ENCODE measurements at places on chromosomes 13 and 19. TPM values are rescaled to one million over a fixed set of nuclear protein-coding genes. Genes with fewer than 3 reads are reported as not detected.

DNA sequence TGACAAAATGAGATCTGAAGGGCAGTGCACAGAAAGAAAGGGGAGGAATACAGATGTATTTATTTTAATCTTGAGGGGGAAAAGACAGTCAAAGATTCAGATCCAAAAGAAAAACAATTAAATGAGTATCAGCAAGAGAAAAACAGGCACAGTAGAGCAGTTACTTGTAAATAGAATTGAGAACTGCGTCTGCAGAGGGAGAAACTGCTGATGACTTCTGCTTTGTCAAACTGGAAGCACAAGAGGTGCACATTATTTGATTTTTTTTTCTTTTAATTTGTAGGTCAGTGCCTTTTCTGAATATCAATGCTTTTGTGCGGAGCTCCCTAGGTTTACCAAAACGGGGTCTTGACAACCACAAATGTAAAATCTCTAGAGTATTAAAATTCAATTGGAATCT, 37.3 kb downstream of the EFNB2 start:
- no peak overlapping the region for H3K4me3 ChIP-seq
- no peak overlapping the region for H3K27ac ChIP-seq
- no peak for DNase-seq
- no peaks in the 10 kb centered on the region for H3K27me3 ChIP-seq
- peaks cover 3% of the 10 kb centered on the region for H3K36me3 ChIP-seq

GRCh38 chr19:49560358-49560900, 19.9 kb downstream of the NOSIP start:
- H3K36me3 ChIP-seq = no peaks in the 10 kb centered on the region
- DNase-seq = no peak
- H3K27me3 ChIP-seq = no peaks in the 10 kb centered on the region
- H3K4me3 ChIP-seq = no peak overlapping the region
- no peak overlapping the region for H3K27ac ChIP-seq

DNA sequence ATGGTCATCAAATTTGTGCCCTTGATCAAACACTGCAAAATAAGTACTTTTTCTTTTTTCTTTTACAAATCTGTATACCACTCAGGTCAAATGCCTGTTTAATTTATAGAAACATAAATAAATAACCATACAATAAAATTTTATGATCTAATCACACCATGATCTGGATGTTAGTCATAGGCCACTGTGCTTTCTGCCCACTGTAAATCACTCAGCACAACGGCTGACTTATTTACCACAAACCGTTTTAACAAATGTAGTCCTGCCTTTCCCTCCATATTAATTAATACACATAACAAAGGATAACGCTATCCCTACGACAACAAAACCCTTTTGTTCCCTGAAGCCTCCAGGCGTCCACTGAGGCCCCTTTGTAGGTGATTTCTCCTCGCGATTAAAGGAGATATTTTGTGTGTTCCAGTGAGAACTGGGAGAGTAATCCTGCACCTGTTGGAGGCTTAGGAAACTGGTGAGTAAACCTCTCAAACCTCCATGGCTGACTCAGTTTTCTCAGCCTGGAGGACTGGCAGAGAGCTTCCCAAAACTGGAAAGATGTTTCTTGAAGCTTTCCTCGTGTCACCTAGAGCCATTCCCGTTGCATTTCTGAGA, 477.1 kb upstream of the SGCG start:
- DNase-seq = no peak
- H3K27me3 ChIP-seq = no peaks in the 10 kb centered on the region
- H3K27ac ChIP-seq = no peak overlapping the region
- H3K4me1 ChIP-seq = no peaks in the 10 kb centered on the region
- H3K36me3 ChIP-seq = no peaks in the 10 kb centered on the region

DNA sequence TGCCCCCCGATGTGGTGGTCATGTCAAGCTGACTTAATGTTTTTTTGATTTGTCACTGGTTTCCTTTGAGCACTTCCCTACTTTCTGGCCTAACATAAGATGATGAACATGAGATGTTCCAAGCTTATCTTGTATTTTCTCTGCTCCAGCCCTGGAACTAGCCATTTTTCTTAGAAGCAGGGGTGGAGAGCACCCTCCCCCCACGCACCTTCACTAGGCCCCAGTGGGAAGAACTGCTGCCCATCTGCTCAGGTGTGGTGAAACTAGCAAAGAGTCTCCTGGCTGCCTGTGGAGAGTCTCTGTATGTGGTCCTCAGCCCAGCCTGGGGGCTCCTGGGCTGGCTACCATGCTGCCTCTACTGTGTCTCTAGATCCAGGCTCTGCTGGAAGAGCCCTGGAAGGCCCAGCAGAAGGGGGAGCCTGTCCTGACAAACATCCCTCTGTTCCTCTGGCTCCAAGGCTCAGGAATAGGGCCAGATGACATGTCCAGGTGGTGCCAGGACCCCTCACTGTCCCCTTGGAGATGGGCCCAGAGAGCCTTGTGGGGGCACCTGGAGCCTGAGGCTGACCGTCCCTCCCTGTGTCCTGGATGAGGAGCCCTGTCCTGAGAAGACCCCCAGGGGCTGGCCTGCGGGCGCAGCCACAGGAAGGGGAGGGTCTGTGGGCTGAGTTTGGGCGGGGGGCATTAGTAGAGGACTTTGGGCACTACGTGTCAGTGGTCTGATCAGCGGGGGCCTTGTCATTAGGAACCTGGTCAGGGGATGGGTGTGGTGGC, 4.8 kb upstream of the ZNF14 start:
- DNase-seq = no peak
- H3K27me3 ChIP-seq = no peaks in the 10 kb centered on the region
- no peaks in the 10 kb centered on the region for H3K36me3 ChIP-seq

DNA sequence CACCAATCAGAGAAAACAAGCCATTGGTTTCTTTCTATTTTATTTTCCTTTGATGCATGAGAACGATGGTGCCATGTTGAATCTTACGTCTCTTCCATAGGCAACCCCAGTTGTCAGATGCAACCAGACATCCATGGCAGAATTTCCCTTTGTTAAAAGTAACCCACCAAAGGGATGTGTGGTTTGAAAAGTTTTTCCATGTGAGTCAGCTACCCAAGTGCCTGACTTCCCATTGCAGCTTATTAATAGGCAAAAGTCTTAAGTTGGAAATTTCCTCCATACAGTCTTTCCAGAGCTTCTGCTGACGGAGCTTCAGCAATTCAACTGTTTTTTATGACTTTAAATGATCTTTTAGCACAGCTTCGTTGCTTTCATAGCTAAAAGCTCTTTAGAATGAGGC, 73.8 kb upstream of the FAM216B start:
- H3K36me3 ChIP-seq = no peaks in the 10 kb centered on the region
- no peak overlapping the region for H3K27ac ChIP-seq
- no peak overlapping the region for H3K4me3 ChIP-seq
- H3K4me1 ChIP-seq = no peaks in the 10 kb centered on the region
- no peak for DNase-seq

DNA sequence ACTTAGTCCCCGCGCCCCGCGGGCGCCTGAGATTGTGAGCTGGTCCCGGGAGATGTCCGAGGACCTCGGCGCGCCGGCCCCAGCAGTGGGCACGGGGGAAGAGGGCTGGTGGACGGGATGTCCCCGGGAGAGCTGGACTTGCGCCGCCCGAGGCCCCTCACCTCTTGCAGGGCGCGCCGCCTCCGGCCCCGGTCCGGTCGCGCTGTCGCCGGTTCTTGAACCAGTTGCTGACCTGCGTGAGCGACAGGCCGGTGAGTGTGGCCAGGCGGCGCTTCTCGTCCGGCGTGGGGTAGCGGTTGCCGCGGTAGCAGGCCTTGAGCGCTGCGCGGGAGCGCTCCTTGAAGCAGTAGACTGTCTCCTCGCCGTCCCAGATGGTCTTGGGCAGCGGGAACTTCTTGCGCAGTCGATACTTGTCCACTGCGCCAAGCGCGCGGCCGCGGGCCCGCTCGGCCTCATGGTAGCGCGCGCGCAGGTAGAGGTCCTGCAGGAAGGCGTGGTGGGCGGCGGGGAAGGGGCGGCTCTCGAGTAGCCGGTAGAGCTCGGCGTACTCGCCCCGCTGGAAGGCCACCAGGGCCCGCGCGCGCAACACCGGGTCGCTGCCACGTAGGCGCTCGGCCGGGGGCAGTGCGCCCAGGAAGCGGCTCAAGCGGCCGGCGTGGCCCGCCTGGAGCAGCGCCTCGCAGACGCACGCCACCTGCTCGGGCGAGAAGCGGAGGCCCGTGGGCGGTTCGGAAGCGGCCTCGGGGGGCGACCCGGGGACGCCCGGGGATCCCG, 984 bp downstream of the SIX5 start:
- H3K27me3 ChIP-seq = no peaks in the 10 kb centered on the region
- no peaks in the 10 kb centered on the region for H3K36me3 ChIP-seq
- H3K4me3 ChIP-seq = peak overlapping the region; percentile 58
- DNase-seq = peak; percentile 92
- peak overlapping the region; percentile 98 for H3K27ac ChIP-seq

DNA sequence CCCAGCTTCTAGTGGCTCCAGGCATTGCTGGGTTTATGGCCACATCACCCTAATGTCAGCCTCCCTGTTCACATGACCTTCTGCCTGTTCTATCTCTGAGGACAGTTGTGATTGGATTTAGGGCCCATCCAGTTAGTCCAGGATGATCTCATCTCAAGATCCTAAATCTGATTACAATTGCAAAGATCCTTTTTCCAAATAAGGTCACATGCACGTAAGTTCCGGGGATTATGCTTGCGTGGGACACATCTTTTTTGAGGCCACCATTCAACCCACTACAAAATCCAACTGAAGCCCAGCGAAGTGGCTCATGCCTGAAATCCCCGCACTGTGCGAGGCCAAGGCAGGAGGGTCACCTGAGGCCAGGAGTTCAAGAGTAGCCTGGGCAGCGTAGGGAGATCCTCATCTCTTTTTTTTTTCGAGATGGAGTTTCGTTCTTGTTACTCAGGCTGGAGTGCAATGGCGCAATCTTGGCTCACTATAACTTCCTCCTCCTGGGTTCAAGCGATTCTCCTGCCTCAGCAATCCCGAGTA, 12.3 kb downstream of the PLD3 start:
- H3K4me3 ChIP-seq = no peak overlapping the region
- no peaks in the 10 kb centered on the region for H3K36me3 ChIP-seq
- no peak for DNase-seq
- no peaks in the 10 kb centered on the region for H3K27me3 ChIP-seq
- H3K4me1 ChIP-seq = peaks cover 9% of the 10 kb centered on the region

- H3K4me3 ChIP-seq = no peak overlapping the region
- H3K27ac ChIP-seq = no peak overlapping the region
- H3K27me3 ChIP-seq = no peaks in the 10 kb centered on the region
- no peaks in the 10 kb centered on the region for H3K36me3 ChIP-seq
Observed at GRCh38 chr13:94061301-94061700, 418.2 kb downstream of the DCT start.

- H3K36me3 ChIP-seq = no peaks in the 10 kb centered on the region
- DNase-seq = no peak
- H3K4me3 ChIP-seq = no peak overlapping the region
- no peak overlapping the region for H3K27ac ChIP-seq
Observed at GRCh38 chr13:45292176-45292575, 48.8 kb downstream of the TPT1 start.

GRCh38 chr13:45473627-45474026, 8.9 kb downstream of the COG3 start:
- H3K27ac ChIP-seq = no peak overlapping the region
- peaks cover 21% of the 10 kb centered on the region for H3K4me1 ChIP-seq
- no peak for DNase-seq
- H3K27me3 ChIP-seq = no peaks in the 10 kb centered on the region
- no peak overlapping the region for H3K4me3 ChIP-seq

DNA sequence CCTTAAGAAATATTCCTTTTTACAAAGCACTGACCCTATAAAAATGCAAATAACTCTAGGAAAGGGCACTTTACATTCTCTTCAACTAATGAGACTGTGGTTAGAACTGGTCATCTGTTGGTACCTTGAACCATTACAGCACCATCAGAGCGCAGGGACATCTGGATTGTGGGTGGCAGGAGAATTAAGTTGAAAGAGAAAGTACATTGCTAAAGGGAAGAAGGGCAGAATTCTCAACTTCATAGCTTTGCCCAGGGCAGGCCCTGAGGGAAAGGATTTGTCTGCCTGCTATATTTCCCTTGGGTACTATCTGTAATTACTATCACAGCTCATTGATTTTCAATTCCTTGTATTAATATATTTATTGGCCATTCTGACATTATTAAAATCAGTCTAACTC, 196.8 kb downstream of the KLF12 start:
- no peak for DNase-seq
- no peak overlapping the region for H3K27ac ChIP-seq
- no peaks in the 10 kb centered on the region for H3K27me3 ChIP-seq
- H3K4me1 ChIP-seq = no peaks in the 10 kb centered on the region

DNA sequence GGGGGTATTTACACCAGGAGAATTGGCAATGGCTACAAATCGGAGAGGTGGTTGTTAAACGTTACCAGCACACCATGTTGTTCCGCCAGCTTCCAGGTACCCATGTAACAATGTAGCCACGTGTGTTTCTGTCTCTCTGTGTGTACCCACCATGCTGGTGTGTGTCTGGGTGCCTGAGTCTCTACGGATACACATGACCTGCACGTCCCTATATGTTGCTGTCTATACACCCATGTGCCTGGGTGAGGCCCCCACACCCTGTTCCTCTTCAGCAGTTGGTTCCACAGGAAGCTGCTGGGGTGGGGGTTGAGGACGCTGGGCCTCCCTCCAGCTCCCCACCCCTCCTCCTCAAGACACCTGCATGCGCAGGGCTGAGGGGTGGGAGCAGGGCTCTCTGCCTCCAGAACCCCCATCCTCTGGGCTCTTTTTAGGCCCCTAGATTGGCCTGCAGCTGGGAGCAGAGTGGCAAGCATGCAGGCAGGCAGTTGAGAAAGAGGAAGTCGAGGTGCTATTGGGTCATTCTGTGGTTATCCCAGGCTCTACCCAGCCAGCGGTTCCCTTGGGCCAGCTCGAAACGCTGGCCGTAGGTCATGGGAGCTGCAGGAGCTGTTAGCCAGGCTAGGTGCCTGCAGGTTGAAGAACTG, at the start of gene ARHGEF18:
TSS of gene ARHGEF18 (plus strand) at position 351 of the 644 bp plus-strand sequence. CDS start 13,954 bp downstream, outside the sequence.
- no peaks in the 10 kb centered on the region for H3K36me3 ChIP-seq
- H3K4me3 ChIP-seq = no peak within 1 kb of the TSS
- no peak within 1 kb of the TSS for H3K27ac ChIP-seq

DNA sequence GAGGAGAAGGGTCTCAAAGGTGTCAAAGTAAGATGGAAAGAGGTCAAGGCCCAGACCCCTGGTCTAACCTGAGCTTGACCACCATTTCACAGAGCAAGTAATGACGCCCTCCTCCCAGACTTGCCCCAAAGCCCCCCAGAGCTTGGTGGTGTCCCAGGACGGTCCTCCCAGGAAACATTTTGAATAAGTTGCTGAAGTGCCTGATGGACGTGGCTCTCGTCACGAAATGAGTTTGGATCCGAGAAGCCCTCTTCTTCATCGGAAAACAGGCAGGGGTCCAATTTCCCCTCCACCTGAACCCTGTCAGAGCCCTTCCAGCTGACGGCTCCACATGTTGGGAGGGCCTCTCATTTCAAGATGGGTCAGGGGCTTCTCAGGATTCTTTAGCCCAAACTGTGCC, 54.5 kb upstream of the TPM4 start:
- no peaks in the 10 kb centered on the region for H3K4me1 ChIP-seq
- no peak for DNase-seq
- no peak overlapping the region for H3K27ac ChIP-seq
- no peak overlapping the region for H3K4me3 ChIP-seq

- H3K4me1 ChIP-seq = peaks cover 42% of the 10 kb centered on the region
- peak overlapping the region; percentile 51 for H3K27ac ChIP-seq
- no peak for DNase-seq
- H3K4me3 ChIP-seq = peak overlapping the region; percentile 61
- no peaks in the 10 kb centered on the region for H3K27me3 ChIP-seq
- no peaks in the 10 kb centered on the region for H3K36me3 ChIP-seq
Observed at GRCh38 chr19:4641132-4641531, 1.8 kb downstream of the TNFAIP8L1 start.

The CFD gene
- 2,325 TPM for total RNA-seq

The ZNF471 gene
- total RNA-seq = 4.2 TPM

The DIAPH3 gene
- total RNA-seq = 1.2 TPM

The VSTM1 gene
- total RNA-seq = not detected

The ZSCAN22 gene
- 3.9 TPM for total RNA-seq

The APOC1 gene
- total RNA-seq = 14.5 TPM

The SIGLEC5 gene
- total RNA-seq = 0.49 TPM

The KCNJ14 gene
- 3.7 TPM for total RNA-seq

The COQ8B gene
- 51.1 TPM for total RNA-seq

The SYCN gene
- not detected for total RNA-seq

All from vagina (tissue), 2 donors.